ENCODE measurements at places on chromosomes 2 and 18. TPM values are rescaled to one million over a fixed set of nuclear protein-coding genes. Genes with fewer than 3 reads are reported as not detected.
A peak's percentile ranks its signal among the peaks of the same experiment; 100 is the strongest.

DNA sequence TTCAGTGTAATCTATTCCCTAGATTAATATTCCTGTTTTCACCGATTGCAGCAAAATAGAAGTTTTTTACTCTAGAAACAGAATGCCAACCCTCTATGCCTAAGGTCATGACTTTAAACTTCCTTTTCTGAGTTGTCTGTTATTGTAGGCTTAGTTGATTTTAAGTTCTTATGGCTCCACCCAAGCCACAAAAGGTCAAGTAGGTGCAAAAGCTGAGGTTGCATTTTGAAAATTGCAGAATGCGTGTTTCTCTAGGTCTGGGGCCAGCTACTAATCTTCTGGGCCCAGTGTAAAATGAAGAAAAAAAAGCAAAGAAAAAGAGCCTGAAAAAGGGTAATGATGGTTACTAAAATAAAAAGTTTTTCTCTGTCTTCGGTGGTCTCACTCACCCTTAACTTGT, 635.7 kb upstream of the FAM98A start:
- DNase-seq: no peak

- DNase-seq: no peak
These were observed 6.0 kb upstream of the LIMS2 start for GRCh38 chr2:127681288-127681804.

DNA sequence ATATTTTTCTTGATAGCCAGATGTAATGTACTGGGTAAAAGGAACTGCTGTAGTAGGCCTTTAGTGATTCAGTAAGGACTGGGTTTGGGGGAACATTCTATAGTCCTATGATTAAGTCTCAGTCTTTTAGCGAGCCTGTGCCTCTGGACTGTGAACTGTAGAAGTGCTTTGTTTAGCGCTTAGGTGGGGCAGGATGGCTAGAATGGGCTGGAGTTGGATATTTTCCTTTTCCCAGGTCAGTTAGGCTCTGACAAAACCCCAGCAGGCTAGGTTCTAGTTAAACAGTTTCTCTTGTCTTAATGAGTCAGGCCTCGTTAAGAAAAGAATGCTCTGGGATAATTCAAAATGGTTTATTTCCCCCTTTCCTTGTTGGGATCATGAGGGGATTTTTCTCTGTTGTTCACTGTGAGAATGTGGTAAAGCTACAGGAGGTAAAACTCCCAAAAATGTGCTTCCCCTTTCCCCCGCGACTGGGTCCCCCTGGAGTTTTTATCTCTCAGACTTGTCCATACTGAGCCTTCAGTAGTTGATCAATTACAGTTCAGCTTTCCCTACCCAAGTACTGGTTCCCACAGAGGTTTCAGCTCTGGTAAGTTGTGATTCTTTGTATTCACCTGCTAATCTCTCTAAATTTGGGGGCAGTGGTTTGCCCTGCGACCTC, 31.5 kb downstream of the EHBP1 start:
- no peak for DNase-seq

DNA sequence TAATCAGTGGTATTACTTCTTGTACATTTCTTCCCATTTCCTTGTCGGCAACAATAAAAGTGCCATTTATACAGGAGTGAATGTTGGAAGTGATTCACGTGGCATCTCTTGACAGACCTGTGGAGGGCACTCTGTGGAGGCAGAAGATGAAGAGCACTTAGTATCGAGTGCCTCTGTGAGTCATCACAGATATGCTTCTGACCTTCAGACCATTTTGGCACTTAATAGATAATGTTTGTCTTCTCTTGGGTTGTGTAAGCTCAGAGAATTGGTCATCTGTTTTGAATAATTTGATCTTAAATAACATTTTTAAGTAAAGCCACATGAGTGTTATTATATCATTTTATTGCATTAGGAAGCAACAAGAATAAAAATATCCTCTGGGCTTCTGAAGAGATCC, 305.5 kb downstream of the PTPRM start:
- DNase-seq: peak; percentile 71

- peak; percentile 4 for DNase-seq
These were observed 248.8 kb downstream of the XIRP2 start for GRCh38 chr2:167136879-167137596.

DNA sequence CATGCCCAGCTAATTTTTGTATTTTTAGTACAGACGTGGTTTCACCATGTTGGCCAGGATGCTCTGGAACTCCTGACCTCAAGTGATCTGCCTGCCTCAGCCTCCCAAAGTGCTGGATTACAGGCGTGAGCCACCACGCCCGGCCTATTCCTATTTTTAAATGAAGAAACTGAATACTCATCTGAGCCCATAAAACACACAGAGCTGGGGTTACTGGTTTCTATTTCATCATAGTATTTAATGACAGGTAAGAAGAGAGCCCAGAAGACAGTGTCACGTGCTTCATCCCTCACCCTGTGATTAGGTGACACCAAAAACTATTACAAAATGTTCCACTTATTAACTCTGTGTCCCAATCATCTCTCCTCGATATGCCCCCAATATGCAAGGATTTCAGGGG, 15.6 kb upstream of the LRATD1 start:
- no peak for DNase-seq

DNA sequence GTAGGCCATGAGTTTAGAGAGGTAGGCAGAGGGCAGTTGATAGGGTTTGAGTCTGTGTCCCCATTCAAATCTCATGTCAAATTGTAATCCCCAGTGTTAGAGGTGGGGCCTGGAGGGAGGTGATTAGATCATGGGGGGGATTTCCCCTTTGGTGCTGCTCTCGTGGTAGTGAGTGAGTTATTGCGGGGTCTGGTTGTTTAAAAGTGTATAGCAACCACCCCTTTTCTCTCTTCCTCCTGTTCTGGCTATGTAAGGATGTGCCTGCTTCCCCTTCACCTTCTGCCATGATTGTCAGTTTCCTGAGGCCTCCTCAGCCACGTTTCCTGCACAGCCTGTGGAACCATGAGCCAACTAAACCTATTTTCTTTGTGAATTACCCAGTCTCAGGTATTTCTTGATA, 25.5 kb downstream of the MARCHF4 start:
- no peak for DNase-seq

DNA sequence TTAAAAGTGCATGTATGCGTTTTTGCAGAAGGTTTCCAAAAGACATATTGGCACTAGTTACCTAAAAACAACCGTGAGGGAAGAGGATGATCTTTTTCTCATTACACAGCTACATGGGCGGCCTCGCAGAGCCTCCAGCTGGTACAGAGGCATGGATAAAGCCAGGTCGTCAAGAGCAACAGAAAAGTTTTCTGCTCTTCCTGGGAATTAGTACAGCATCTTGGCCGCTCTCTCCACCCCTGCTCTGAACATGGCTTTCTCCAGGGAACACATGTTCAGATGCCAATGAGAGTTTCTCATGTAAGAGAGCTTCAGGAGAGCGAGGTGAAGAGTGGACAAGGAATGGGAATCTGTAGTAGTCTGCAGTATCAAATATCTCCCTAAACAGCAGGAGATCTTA, 108.4 kb downstream of the ZEB2 start:
- DNase-seq: no peak

GRCh38 chr2:42920446-42921146, 128.2 kb upstream of the HAAO start:
- DNase-seq: no peak

DNA sequence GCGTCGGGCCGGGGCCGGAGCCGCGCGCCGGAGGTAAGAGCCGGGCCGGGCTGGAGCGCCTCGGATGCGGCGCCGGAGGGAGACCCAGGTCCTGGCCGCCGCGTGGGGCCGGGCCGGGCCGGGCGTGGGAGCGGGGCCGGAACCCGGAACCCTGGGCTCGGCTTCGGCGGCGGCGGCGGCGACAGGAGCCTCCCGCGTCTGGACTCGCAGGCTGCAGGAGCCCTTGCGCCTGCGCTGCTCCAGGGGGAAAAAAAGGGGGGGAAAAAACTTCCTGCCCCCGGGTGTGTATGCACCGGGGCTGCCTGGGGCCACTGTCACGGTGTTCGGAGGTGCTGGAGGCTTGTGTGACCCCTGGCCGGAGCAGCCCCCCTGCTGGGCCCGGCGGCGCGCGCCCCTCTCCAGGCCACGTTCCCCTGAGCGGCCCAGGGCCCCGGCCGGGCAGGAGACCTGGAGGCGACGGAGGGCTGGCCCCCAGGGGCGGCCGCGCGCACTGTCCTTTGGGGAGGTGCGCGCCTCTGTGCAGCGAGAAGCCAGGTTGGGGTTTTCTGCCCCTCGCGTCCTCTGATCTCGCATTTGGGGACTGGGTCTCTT, 864 bp downstream of the KLHL29 start:
- no peak for DNase-seq

- DNase-seq: no peak
These were observed 129.3 kb downstream of the FAM210A start for GRCh38 chr18:13597068-13597467.

DNA sequence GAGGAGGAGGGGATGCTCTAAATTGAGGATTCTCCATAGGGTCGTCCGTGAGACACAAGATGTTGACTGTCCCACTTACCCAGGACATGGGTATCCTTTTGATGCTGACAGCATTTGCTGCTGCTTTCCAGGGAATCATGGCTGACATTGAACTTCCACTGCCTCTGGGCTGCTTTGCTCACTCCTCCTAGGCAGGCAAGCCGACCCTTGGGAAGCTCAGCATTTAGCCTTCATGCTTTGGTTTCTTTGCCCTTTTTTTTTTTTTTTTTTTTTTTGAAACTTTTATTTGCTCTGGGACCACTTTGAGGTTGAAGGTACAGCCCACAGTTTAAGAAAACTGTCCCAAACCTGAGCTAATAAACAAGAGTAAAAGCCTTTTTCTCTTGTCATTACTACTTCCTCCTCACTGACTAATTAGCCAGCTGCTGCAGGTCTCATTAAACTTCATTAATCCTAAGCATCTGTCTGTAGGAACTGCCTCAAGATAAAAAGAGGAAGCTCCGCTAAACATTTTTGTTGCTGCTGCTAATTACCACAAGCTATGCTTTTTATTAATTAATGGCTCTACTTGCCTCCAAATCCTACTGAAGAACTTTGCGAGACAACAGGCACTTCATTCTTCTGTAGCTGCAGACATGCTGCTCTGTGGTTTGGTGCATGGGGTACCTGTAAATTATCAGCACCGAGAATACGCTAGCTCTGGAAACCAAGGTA, 125.4 kb downstream of the SPTBN1 start:
- DNase-seq: no peak

GRCh38 chr2:79717364-79718007, 204.6 kb downstream of the CTNNA2 start:
- peak; percentile 75 for DNase-seq

DNA sequence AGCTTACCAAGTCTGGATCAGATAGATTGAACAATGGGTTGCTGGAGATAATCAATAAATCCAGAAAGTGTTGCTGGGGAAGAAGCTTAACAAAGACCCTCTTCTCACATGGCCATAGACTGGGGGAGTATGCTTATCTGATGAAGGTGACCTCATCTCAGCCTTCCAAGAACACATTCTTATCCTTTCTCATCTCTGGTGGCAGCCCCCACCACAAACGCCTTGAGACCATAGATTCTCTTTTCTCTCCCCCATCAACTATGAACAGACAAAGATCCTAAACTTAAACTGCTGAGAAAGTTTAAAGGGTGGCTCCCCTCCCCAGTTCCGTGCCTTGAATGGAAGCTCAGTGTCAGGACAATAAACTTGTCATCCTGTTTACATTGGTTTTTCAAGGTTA, 428.7 kb upstream of the TRIB2 start:
- DNase-seq: no peak

DNA sequence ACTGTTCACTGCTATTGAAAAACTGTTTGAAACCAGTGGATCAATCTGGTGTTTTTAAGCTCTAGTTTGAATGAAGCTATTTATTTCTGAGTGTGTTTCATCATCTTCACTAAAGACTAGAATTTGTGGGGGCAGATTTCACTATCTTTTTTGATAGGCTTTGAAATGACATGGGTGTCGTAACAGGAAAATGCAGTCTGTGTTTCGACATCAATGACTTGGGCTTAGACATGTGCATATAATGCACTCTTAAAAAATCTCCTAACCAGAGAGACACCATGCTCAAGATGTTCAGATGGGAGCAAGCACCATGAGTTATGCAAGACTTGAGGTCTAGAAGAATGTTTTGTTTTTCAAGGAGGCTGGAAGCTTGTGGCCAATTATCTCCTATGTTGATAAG, 221.6 kb downstream of the GPD2 start:
- no peak for DNase-seq

- DNase-seq: no peak
These were observed 378 bp upstream of the IAH1 start for GRCh38 chr2:9473985-9474360.

- DNase-seq: peak; percentile 90
These were observed 1.1 kb downstream of the CYBRD1 start for GRCh38 chr2:171523088-171524017.

DNA sequence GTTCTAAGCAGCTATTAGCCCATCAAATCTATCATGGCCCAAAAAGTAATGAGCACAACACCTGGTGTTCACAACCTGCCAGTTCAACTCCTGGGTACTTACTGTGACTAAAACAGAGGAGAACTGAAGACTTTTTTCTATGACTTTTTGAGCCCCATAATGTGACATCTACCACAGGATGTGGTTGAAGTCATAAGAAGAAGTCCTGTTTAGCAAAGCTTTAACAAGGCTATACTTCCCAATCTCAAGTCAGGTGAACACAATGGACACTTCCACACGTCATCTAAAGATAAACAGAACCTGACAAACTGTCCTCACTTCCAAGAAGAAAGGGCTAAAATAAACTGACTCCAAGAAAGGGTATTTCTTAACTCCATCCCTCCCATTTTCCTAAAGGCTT, 138.8 kb downstream of the ATAD2B start:
- no peak for DNase-seq

DNA sequence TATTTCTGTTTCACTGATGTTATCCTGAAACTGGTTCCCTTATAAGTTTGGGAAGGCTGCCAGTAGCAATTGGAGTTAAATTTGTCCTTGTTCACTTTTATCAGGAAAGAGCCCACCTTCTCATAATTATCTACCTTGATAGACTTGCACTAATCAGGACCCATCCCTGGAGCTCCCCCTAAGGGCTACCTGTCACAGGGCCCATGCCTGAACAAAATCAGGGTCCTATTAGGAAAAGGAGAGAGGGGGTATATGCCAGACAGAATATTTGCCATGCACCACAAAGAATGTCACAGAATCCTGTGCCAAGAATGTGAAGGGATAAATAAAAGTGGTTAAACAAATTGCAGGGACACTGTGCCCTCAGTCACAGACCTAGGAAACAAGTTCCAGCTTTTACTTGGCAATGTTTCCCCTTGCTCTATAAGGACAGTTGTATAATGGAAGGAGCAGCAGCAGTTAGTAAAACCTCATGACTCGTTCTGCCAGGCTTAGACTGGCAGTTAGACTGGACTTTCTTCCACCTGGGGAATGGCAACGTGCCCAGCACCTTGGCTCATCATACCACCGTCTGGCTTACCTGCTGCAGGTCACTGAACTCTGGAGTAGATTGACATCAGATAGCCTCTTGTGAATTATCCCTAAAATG, 32.3 kb upstream of the VWC2L start:
- no peak for DNase-seq

The ZNF532 gene
- total RNA-seq: 17.8 TPM

The HOXD9 gene
- 1.4 TPM for total RNA-seq

The NCKAP5 gene
- 0.49 TPM for total RNA-seq

The TNFRSF11A gene
- total RNA-seq: 0.36 TPM

The ACAA2 gene
- 52.9 TPM for total RNA-seq

The GCG gene
- total RNA-seq: 0.39 TPM

The SERPINB12 gene
- not detected for total RNA-seq

The CNGA3 gene
- not detected for total RNA-seq

The CIB4 gene
- total RNA-seq: not detected

All from RPMI7951 (cell line).